ENCODE measurements at places on chromosomes 3 and 15. TPM values are rescaled to one million over a fixed set of nuclear protein-coding genes. Genes with fewer than 3 reads are reported as not detected.

The UBA7 gene
- total RNA-seq, result 24.9 TPM

The MAPKBP1 gene
- 9.2 TPM for total RNA-seq

The ZNF385D gene
- total RNA-seq, result 0.86 TPM

The SLC7A14 gene
- total RNA-seq, result under 0.01 TPM

The GRAMD1C gene
- total RNA-seq, result 30.3 TPM

The C3orf22 gene
- total RNA-seq, result not detected

The HGD gene
- total RNA-seq, result 0.11 TPM
